Esophagus squamous epithelium (tissue), 5 donors: ENCODE measurements at places on chromosomes 12 and 14. TPM values are rescaled to one million over a fixed set of nuclear protein-coding genes. Genes with fewer than 3 reads are reported as not detected.

ARF3 gene
- 60.7 TPM for total RNA-seq

DNA sequence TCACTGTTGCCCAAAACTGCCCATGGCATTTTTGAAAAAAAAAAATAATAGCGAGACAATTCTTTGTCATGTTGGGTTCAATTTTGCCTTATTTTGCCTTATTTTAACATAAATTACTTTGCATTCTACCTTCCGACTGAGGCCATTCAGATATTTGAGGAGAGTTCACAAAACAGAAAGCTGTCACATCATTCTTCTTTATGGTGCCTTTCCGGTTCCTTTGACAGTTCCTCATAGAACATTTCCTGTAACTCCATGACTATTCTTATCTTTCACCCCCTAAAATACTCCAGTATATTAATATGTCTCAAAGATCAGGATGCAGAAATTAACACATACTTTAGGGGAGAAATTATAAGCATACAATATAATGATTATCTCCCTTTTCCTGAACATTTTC lies 476.7 kb downstream of the NOVA1 start:
- no peak for DNase-seq

- no peak for DNase-seq
These were observed 101.9 kb downstream of the SLC5A8 start for GRCh38 chr12:101108130-101108529.

DNA sequence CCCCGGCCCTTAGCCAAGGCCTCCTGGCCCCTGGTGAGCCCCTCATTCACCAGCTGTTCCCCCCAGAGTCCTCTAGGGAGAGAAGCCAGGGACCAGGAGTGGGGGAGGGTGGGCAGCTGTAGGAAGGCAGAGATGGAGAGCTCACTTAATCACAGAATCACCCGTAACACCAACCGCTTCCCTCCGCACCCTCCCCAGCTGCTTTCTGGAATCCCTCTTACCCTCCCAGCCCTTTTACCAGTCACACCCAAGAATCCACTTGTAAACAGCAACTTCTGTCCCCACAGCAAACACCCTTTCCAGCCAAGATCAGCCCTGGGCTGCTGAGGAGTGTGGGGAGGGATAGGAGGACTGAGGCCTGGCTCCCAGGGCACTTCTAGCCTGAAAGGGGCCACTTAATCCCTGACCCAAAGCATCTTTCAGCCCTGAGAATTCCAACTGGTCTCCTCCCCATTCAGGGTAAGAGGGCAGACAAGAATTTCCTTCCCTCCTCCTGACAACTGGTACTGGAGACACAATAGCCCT lies 18.8 kb downstream of the NCKAP5L start:
- no peak for DNase-seq

DNA sequence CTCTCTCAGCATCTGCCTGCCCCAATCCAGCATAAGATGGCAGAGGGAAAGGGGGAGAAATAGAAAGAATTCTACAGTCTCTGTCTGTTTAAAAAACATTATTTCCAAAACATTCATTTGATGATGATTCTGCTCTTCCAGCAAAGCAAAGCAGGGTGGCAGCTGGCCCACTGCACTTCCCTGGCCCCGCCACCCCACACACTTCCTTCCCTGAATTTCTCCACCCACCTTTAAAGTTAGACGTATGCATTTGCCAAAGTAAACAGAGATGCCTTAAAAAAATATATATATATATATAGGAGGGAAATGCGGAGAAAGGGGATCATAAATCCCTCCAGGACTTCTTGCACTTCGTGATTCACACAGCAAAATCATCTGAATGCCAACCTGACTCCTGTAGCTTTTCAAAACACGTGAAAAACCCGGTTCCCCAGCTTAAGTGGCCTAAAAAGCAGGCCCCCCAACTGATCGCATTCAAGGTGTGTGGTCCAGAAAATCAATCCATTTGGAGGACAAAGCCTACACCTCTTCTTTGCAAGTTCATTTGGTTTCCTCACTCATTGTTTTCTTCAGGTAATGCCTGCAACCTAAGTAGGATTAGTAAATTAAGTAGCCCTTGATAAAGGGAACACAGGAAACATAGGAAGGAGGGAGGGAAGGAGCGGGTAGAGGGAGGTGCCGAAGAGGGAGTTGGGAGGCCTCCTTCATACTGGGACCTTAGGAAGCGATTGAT lies 68.8 kb downstream of the LLPH start:
- DNase-seq, result no peak
